Esophagus (tissue), 2 donors: ENCODE measurements at places on chromosomes 1 and 21. TPM values are rescaled to one million over a fixed set of nuclear protein-coding genes. Genes with fewer than 3 reads are reported as not detected.

Gene FCER1G
- 10.0 TPM for polyA plus RNA-seq

Gene NBPF6
- not detected for polyA plus RNA-seq

Gene HMCN1
- polyA plus RNA-seq, result 1.9 TPM

Gene MYBPH
- not detected for polyA plus RNA-seq

Gene LMOD1
- 30.2 TPM for polyA plus RNA-seq

Gene FAM151A
- polyA plus RNA-seq, result 0.24 TPM

Gene KPRP
- 0.44 TPM for polyA plus RNA-seq

Gene PLOD1
- 17.1 TPM for polyA plus RNA-seq

Gene DHCR24
- 121 TPM for polyA plus RNA-seq

Gene CELSR2
- polyA plus RNA-seq, result 19.4 TPM

Gene PLEKHN1
- polyA plus RNA-seq, result 74.7 TPM

Gene MROH7
- polyA plus RNA-seq, result 0.80 TPM

Gene PRAMEF33
- not detected for polyA plus RNA-seq

Gene SLC16A4
- polyA plus RNA-seq, result 0.58 TPM

Gene PLA2G2D
- polyA plus RNA-seq, result 0.02 TPM

Gene AKT3
- 2.1 TPM for polyA plus RNA-seq

Gene CYP4X1
- 15.3 TPM for polyA plus RNA-seq

Gene ACTN2
- 0.75 TPM for polyA plus RNA-seq

Gene AKNAD1
- polyA plus RNA-seq, result 0.98 TPM

Gene CSMD2
- polyA plus RNA-seq, result 0.08 TPM

Gene MMEL1
- polyA plus RNA-seq, result 3.4 TPM

Gene LIN28A
- not detected for polyA plus RNA-seq

Gene HFM1
- 0.18 TPM for polyA plus RNA-seq

Gene KIRREL1
- 2.9 TPM for polyA plus RNA-seq
